ENCODE measurements at places on chromosomes 13 and 19. TPM values are rescaled to one million over a fixed set of nuclear protein-coding genes. Genes with fewer than 3 reads are reported as not detected.

DNA sequence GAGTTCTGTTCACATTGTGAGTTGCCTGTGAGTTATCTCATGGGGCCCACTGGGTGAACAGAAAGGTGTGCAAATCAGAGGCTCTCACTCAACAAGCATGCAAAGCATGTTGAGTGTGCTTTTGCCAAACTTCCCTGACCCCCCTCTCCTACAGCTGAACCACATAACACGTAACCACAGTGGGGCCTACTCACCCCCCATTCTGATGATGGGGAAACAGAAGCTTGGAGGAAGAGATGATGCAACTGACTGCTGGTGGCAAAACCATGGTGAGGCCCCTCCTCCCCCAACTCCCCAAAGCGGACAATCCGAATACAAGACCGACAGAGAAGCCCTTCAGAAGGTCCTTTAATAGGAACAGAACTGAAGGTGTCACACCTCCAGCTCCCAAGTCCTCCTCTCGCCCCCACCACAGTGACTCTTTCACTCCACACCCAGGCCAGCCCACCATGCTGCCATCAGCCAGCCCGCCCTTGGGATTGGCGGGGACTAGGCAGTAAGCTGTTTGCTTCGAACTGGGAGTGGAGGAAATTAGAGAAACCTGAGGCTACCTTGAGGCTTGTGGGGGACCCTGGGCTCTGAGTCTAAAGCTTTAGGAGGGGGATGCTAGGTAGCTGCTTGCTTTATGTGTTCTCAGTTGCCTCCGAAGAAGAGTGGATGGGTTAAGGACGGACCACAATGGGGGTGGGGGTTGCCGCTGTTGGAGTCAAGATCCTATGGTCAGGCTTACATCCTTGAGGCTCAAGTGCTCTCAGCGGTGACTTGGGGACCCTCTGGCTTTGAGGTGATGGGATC, 3.8 kb downstream of the ZNF784 start:
- DNase-seq, result no peak

DNA sequence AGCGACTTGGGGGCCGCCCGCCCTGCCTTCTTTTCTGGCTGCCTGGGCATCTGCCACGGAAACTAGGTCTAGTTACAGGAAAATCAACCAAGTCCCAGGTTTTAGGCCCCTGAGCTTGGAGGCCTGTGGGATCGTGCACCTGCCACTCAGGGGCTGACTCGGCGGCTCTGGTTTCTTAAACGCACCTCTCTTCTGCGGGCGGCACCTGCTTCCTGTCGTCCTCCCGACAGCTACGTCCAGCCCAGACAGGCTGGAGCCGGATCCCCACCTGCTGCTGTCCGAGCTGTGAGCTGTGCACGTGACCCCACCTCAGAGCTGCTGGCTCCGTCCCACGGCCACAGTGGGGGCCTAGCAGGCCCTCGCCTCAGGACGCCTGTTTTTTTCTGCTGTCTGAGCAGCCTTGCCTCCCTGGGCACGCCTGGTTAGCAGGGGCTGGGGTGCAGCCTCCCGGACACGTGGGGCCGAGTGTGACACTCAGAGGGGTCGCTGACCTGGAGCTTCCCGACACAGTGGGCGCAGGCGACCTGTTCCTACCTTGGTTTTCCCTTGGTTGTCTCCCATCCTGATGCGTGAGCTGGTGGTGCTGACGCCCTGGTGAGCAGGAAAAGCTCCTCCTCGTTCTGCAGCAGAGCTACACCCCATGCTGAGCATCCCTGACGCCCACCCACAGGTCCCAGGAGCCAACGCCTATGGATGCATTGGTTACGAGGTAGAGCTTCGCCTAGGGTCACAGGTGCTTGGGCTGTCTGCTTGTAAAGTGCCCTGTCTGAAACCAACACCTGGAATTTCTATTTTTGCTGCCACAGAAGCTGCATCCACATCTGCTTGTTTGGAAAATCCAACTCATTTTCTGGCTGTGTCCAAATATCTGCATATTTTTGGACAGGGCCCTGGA, 17.5 kb downstream of the TMEM255B start:
- DNase-seq, result no peak

USHBP1 gene
- polyA plus RNA-seq, result 3.0 TPM

C13orf46 gene
- 1.1 TPM for polyA plus RNA-seq

SYNGR4 gene
- polyA plus RNA-seq, result 0.76 TPM

SH2D3A gene
- 1.3 TPM for polyA plus RNA-seq

GRCh38 chr19:55648585-55649267, 714 bp downstream of the CCDC106 start:
- DNase-seq, result no peak

DNA sequence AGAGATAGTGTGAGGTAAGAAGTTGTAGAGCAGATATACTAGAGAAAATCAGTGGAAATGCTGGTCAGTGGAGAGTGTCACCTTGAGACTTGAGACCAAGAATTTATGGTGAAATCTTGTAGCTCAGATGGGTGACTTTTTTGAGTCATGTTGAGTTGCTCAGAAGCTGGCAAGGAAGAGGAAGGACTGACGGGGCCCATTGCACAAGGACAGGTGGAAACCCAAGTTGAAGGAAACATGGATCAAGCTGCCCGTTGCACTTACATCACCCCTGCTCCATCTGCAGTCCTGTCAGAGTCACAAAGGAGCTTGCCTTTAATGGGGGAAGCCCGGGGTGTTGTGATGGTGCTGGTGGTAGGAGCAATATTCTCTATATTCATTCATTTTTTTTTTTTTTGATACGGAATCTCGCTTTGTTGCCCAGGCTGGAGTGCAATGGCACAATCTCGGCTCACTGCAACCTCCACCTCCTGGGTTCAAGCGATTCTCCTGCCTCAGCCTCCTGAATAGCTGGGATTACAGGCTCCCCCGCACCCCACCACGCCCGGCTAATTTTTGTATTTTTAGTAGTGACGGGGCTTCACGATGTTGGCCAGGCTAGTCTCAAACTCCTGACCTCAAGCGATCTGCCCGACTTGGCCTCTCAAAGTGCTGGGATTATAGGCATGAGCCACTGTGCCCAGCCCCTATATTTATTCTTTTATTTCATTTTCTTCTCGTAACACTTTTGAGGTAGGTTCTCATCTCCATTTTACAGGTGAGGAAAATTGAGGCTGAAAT, 27.4 kb downstream of the UBAC2 start:
- DNase-seq, result no peak

DNA sequence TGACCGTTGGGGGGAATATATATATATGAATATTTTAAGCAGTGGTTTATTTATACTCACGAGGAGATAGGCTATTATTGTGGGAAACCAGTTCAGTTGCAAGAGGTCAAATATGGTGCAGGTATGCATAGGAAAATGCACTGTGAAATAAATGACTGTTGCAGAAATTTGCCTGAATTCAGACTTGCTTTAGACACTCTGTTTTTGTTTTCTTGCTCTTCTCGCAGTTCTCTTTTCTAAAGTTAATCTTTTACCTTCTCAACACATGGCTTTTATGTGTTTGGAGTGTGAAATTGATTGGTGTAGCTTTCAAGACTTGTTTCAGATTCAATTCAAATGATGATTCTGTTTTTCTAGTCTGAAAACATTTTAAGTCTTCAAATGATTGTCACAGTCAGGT, 109.7 kb downstream of the LRCH1 start:
- no peak for DNase-seq

NLRP5 gene
- not detected for polyA plus RNA-seq

PROSER3 gene
- 15.2 TPM for polyA plus RNA-seq

DNA sequence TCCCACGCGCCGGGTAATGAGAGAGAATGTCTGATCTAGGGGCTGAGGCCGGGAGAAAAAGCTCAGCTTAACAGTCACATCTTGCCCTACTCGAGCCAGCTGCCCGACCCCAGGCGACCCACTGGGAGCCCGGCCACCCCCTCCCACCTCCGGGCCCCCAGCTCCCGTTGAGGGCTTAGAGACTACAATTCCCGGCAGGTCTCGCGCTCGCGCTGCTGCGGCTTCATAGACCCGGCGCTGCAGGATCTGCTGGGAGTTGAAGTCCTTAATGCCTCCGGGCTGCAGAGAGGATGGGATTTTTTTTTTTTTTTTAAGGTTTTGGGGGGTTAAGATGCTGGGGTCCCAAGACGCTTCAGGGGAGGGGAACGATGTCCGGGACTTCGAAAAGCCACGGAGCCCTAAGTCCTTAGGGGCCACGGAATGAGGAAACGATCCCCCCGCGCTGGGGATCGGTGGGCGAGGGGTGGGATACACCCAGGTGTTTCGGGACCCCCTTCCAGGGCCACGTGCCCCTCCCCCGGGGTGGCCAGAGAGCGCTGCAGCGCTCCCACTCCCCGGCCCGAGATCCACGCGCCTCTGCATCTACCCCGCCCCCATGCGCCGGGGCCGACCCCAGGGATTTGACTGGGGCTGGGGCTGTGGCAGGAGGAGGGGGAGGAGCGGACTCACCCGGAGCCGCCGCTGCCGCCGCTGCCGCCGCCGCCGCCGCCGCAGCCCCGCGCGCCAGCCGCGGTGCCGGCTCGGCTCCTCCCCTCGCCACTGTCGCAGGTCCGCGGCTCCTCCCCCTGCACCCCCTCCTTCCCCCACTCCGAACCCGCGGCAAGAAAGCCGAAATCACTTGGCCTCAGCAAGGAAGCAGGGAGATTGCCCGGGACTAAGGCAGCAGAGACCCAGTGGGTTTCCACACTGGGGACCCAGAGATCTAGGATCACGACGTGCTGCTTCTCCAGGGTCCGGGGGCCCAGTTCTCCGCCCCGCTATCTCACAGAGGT, at the start of gene SYT3:
TSS of gene SYT3 (minus strand) at position 761 of the 992 bp plus-strand sequence. CDS start 2,470 bp downstream, outside the sequence.
- DNase-seq, result peak; percentile 52

- DNase-seq, result no peak
Observed at GRCh38 chr13:102710261-102710679, 15.4 kb upstream of the METTL21C start.

DNA sequence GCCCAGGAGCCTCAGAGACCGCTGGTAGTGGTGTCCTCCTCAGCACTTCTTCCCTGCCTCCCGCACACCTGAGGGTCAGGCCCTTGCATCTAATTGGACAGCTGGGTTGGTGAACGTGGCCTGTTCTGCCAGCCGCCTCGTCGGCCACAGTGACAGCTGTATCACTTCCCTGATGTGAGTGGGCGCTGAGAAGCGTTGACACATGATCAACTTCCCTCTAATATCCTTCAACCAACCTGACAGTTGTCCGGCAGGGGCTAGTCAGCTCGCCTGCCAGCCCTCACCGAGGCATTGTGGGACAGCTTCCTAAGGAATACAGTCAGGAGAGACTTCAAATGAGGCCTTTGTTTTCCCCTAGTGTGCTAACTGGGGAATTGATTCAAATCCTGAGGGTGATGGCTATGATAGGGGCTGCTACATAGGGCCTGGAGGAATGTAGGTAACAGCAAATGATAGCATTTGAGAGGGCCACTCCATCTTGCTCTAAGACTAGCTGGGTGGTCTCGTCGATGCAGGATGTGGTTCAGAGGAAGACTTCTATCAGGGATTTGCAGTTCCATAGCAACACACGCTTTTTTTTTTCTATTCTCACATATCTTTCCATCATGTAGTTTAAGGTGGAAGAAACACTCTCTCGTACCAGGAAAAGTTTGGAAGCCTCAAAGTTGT, 230.8 kb downstream of the TSHZ3 start:
- DNase-seq, result no peak

LILRA1 gene
- polyA plus RNA-seq, result 1.4 TPM

DNA sequence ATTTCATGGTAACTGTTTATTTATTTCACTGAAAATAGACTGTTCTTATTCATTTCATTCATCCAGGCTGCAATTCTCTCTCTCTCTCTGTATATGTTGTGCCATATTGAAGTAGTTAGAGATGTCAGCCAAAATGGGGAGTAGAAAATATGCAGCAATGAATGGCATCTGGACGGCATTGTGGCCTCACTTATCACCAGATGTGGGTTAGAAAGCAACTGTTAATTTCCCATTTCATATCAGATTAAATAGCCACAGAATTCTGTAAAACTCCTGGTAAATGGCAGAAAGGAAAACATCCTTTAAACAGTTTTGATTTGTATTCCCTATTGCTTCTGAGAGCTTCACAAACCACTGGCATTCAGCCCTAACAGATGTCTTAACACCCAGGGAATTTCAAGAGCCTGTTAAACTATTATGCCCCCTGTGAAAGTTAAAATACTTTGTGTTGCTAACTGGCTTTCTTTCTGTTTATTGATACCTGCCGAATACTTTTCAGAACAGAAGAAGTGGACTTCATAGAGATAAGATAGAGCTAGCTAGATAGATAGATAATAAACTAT, 1763.3 kb upstream of the MIR17HG start:
- DNase-seq, result peak; percentile 2

DNA sequence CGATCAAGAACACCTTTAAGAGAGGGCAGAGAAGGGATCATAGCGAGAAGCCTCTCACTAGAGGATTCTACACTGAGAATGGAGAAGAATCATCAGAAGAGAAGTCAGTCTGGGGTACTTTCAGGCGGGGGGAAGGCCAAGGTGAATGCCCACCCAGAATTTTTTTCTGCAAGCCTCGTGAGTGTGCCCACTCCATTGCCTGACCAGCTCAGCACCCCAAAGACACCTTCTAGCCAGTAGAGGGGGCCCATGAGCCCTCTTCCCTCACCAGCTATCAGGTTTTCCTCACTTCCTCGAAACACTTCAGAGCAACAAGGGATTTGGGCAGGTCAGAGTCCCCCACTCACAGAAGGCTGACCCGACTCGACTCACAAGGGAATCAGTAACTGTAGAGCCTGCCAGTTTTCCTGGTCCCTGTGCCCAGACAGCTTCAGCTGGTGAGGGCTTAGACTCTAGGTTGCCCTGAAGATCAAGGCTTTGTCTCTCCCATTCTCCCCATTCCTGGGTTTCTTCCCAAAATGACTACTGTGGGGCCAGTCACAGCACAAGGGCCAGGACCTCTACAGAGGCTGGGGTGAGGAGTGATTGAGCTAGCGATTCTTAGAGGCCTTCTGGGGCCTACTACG, 18.4 kb downstream of the NLRP13 start:
- DNase-seq, result no peak

- DNase-seq, result no peak
Observed at GRCh38 chr13:45519493-45519892, 54.8 kb downstream of the COG3 start.

RASL11A gene
- 6.4 TPM for polyA plus RNA-seq

DNA sequence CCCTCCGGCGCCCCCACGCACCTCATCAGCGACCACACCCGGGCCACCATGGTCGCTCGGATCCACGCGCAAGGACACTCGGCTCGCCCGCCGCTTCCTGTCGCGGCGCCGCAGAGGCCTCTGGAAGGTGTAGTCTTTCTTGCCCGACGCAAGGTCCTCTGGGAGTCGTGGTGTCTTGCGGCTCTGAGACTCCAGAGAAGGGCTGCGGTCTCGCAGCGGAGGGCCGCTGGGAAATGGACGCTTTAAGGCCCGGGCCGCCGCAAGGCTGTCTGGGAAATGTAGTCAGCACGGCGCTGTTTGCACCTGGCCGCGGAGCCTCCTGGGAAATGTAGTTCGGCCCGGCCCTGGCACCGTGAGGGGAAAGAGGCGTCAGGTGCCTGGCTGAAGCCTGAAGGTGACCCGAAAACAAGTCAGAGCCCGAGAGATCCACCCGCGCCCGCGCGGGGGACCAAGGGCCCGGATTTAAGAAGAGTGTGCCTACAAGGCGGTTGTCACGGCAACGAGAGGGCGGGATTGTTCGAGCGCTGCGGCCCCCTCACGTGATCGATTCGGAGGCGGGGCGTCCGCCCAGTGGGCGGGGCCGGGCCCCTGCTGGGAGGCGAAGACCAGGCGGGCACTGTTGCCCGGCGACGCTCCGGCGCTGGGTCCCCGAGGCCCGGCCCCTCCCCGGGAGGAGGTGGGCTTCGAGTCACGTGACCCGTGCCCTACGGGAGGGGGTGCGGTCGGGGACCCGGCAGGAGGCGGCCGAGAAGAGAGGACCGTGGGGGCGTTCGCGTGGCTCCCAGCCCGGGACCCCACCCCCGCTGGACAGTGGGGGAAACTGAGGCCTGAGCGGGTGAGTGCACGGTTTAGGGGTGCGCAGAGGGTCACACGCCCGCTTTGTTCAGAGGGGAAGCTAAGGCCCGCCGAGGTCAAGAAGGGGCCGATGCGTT, at the start of the genes HSD11B1L and MICOS13:
TSS of gene HSD11B1L (plus strand) at position 591 of the 932 bp plus-strand sequence. CDS start 3,806 bp downstream, outside the sequence.
TSS of gene MICOS13 (minus strand) at position 80 of the 932 bp plus-strand sequence. CDS start at position 50, 30 bp downstream.
- DNase-seq, result peak; percentile 100

Data from spinal cord (tissue), 10 donors.